ENCODE measurements at places on chromosomes 16 and 17.

DNA sequence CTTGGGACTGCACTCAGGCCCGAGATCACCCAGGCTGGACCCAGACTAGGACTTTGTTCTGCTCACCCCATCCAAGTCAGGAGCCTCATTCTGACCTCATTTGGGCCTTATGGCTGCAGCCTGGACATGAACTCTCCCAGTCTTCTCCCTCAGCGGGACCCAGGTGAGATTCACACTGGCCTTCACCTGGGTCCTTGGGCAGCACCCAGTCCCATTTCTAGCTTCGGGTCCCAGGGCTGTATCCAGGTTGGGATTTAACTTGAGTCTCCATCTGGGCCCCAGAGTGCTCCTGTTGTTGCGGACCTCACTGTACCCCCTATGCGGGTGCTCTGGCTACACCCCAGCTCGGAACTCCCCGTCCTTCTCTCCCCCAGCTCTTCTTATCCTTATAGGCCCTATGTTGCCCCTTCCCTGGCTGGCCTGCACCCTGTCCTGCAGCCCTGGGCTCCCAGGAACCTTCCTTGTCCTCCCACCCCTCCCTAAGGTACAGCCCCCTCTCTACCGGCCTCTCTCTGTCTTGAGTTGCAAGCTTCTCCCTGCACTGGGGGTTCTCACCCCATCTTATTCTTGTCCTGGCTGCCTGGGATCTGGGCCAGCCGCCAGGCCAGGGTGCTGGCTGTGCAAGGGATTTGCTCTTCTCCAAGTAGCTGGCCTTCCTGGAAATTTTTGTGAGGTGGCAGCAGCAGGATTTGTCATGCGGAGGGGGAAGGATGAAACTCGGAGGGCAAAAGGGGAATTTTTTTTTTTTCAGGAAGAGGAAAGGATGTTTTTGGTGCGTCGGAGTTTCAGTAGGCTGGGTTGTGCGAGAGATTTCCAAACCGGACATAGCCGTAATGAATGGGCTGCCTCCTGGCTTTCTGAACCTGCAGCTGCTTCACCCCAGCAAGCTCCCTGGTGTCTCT is 904 bp downstream of the MAP2K3 start:
- no peak for DNase-seq

- peak; percentile 52 for DNase-seq
These were observed 28.4 kb upstream of the GNG13 start for GRCh38 chr16:828891-829290.

- peak; percentile 88 for DNase-seq
These were observed 20.6 kb downstream of the ADAM11 start for GRCh38 chr17:44779211-44780025.

DNA sequence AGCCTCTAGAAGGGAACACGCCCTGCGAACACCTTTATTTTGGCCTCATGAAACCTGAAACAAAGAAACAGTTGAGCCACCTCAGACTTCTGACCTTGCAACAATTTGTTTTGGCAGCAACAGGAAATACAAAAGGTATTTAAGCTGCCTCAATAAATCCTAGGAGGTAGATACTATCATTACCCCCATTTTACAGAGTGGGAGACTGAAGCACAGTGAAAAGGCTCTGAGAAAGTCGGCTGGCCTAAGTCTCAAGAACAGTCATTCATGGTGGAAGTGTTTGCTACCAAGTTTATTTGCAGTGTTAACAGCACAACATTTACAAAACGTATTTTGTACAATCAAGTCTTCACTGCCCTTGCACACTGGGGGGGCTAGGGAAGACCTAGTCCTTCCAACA is 19.0 kb downstream of the RND2 start:
- no peak for DNase-seq

GRCh38 chr17:2222901-2223616 is 80.5 kb downstream of the SMG6 start:
- DNase-seq = peak; percentile 66

DNA sequence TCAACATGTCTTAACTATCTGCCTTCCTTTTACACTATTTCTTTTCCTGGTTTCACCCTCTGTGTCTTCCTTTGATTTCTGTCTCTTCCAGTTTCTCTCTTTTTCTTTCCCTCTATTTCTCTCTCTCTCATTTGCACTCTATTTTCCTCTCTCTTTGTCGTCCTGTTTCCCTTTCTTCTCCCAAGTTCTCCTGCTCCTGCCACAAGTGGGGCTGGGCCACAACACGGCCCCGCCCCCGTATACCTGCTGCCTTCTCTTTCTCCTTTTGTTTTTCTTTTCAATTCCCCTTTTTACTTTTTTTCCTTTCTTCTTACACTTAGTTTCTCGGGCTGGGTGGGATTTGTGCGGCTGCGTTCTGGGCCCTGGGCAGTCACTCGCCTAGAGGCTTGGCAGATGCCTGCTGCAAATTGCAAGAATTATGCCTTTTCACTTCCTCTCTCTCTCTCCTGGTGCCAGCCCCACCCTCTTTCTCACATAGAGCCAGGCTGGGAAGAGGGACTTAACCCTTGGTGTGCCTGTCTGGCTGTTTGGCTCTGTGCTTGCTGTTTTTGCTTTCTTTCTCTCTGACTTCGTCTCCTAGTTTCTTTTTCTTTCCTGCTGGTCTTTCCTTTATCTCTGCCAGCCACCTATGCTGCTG is 2139.4 kb downstream of the TP53TG3F start:
- no peak for DNase-seq

- no peak for DNase-seq
These were observed 26.7 kb downstream of the TBX4 start for GRCh38 chr17:61478790-61479492.

DNA sequence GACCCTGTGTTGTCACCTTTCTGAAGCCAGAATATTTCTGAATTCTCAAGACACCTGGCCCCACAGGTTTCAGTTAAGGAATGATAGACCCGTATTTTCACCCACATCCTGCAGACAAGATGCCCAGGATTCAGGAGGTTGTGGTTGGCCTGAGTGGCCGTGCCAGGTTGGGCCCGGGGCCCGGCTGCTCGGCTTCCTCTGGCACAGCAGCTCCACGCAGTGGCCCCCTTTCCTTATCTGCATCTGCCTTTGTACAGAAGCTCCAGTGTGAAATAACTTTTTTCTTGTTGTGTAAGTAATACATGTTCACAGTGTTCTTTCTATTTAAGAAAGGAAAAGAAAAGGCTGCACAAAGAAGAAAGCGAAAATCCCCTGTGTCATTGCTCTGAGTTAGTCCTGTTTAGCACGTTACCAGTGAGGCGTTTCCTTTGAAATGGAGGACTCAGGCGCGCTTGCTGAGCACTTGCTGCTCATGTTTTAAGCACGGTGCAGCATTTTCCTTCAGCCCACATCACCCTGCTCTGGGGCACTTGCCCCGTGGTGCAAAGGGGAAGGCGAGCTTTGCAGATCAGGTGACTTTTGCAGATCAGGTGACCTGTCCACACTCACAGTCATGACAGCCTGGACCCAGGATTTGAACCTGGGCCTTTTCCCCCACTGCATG is 12.8 kb downstream of the ZC3H18 start:
- DNase-seq = no peak

DNA sequence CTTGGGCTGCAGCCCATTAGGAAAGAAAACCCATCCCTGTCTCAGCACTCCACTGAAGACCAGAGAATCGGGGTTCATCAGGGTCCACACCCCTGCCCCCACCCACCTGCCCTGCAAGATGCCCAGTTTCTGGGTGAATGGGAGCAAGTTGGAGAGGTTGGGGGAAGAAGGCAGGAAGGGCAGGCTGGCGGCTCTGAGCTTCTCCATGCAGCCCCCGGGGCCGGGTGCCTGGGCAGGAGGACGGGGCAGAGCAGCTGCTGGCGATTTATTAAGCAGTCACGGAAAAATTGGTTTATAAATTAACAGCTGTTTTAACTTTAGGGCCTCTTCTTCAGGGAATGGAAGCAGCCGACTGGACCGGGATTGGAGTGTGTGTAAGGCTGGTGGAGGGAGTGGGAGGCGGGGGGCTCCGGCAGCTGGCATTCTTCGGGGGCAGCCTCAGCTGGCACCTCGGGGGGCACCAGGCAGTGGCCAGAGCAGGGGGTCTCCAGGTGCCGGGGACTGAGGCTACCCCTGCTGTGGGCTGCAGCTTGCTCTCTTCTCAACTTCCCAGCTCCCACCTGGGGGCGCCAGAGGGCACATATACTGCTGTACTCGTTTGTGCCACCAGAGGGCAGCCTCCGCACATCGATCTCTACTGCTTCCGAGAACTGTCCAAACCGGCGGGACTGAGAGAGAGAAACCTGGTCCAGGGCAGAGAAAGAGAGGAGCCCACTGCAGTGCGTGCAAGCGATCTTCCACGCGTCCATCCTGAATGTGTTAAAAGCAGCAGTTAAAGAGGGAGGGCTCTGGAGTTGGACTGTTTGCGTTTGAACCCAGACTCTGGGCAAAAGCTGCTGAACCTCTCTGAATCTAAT is 5.0 kb upstream of the PPP1R1B start:
- DNase-seq = peak; percentile 96

- no peak for DNase-seq
These were observed 17.7 kb upstream of the MRPL38 start for GRCh38 chr17:75922173-75922961.

- no peak for DNase-seq
These were observed 39.9 kb upstream of the IRX6 start for GRCh38 chr16:55283812-55284717.

GRCh38 chr16:84815462-84815861 is 4.3 kb upstream of the CRISPLD2 start:
- no peak for DNase-seq

- DNase-seq = no peak
These were observed 235.4 kb upstream of the DYNLRB2 start for GRCh38 chr16:80305410-80305809.

GRCh38 chr17:3962217-3962964 is 1.8 kb downstream of the ATP2A3 start:
- DNase-seq = peak; percentile 37

DNA sequence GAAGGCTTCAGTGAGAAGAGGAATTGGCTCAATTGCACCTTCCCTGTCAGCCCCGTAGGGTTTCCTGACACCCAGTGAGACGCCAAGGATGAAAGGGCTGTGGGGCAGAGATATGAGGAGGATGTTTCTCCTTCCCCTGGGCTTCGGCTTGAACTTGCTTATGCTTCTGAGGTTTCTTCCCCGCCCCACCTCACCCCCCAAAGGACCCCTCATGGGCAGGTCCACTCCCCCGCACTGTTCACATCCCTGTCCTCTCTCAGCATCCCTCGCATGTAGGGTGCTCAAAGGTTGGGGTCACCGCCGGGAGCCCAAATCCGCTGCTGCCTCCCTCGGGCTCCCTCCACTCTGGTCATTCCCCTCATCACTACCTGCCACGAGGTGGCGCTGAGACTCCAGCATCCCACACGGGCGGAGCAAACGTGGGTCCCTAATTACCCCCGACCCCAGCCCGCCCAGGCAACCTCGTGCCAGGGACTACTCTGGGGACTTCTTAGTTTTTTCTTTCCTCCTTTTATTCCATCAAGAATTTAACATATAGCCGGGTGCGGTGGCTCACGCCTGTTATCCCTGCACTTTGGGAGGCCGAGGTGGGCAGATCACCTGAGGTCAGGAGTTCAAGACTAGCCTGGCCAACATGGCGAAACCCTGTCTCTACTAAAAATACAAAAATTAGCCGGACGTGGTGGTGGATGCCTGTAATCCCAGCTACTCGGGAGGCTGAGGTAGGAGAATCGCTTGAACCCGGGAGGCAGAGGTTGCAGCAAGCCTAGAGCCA is 3.3 kb upstream of the TRARG1 start:
- peak; percentile 82 for DNase-seq

- DNase-seq = no peak
These were observed 32.2 kb downstream of the ARHGAP44 start for GRCh38 chr17:12821376-12821940.

- no peak for DNase-seq
These were observed 76.9 kb upstream of the CLEC18A start for GRCh38 chr16:69874271-69874670.

DNA sequence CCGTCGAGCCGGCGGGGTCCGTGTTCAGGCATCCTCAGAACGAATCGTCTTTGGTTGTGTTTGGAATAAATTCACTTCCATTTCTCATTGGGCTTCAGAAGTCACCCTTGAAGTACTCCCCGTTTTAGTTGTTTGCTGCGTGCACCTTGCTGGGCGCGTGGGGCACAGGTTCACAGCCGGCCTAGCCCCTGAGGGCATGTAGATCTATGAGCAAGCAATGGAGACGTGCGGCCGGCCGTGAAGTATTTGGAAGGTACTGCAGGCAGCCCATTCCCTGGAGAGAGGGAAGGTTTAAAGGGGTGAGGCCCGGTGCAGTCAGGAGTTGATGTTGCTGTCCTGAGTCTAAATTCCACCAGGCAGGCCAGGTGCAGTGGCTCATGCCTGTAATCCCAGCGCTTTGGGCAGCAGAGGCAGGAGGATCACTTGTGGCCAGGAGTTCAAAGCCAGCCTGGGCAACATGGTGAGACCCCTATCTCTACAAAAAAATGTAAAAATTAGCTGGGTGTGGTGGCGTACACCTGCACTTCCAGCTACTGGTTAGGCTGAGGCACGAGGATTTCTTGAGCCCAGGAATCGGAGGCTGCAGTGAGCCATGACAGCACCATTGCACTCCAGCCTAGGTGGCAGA is 714 bp downstream of the ACSF3 start:
- peak; percentile 54 for DNase-seq

DNA sequence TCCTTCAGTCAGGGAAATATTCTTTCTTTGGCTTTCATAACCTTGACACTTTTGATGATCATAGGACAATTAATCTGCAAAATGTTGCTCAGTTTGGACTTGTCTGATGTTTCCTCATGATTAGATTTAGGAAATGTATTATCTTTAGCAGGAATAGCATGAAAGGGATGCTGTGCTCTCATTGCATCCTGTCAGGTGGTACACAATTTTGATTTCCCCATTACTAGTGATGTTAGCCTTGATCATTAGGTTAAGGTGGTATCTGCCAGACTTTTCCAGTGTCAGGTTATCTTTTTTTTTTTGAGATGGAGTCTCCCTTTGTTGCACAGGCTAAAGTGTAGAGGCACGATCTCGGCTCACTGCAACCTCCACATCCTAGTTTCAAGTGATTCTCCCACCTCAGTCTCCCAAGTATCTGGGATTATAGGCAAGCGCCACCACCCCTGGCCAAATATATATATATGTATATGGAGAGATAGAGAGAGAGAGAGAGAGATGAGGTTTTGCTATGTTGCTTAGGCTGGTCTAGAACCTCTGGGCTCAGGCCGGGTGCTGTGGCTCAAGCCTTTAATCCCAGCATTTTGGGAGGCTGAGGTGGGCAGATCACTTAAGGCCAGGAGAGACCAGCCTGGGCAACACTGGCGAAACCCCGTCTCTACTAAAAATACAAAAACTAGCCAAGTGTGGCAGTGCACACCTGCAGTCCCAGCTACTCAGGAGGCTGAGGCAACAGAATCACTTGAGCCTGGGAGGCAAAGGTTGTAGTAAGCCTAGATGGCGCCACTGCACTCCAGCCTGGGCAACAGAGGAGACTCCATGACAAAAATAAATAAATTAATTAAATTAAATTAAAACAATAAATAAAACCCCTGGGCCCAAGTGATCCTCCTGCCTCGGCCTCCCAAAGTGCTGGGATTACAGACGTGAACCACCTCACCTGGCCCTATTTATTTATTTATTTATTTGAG is 15.8 kb upstream of the CAVIN1 start:
- DNase-seq = peak; percentile 66

All from Right ventricle myocardium inferior (tissue), 1 donor.